8988T (cell line): ENCODE measurements at places on chromosomes 2 and 18.

GRCh38 chr2:165173215-165173614 is 30.6 kb downstream of the SCN3A start:
- DNase-seq: no peak

DNA sequence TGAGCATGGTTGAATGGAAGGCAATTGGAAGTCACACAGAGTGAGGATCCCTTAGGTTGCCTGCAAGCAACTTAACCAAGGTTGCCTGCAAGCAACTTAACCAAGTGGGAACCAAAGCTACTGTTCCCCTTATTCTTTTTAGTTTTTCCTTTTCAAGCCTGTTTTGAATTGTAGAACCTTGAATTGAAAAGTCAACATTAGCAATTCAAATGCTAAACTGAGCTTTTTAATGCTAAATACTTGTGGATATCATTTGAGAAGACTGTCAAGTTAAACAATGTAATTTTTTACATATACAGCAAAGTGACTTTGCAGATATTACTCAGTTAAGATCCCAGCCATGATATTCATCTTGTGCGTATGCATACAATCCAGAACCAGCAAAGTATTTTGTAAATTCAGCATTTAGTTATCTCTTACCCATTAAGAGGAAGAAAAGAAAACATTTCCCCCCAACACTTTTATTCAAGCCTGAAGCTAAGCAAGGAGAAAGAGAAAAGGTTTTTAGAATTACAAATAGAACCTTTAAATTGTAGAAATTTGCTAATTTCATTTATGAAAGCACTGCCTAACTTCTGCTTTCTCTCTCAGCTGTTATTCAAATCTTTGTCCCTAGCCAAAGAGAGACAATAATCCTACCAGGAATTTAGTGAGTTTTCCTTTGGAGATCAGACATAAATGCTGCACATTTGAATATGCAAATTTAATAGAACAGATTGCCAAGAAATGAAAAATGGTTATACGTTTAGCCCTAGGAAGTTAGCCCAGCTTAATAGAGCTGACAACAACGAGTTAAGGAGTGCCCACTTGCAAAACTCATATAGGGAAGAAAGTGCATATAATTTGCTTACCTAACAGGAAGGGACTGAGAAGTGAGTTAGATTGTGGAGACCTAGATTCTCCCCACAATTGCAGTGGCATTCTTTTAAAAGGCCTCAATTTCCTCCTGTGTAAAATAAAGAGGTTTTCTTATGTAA is 643.2 kb upstream of the PIK3C3 start:
- no peak for DNase-seq

DNA sequence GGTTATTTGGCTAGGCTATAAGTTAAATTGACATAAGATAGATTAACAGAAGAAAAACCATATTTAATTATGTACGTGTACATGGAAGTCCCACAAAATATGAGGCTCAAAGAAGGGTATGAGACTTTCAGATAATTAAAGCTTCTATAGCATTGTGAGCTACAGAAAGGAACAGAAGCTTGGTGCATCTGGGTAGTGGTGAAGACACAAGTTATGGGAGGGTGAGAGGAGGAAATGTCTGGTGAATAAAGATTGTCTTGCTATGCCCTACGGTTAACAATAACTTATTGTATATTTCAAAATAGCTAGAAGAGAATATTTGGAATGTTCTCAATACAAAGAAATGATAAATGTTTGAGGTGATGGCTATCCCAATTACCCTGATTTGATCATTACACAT is 6.8 kb upstream of the FAM124B start:
- no peak for DNase-seq

DNA sequence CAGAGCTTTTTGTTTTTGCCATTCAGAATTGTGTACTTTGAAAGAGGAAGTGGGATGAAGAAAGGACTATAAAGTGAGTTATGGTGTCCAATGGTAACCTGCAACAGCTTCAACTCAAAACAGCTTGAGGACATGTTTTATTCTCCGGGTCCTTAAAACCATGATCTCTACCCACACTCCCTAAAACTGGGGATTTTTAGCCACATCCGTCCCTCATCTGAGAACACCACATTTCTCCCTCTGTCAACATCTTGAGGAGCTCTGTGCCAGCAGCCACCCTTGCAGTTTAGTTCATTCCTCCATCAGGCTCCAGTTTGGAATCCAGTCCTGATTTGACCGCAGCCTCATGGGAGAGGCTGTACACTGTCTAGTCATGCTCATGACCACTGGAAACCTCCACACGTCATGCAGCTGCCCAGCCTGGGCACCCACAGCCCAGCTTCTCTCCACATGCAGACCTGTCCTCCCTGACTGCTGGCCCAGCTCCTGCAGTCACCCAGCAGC is 62.6 kb downstream of the C18orf63 start:
- no peak for DNase-seq

DNA sequence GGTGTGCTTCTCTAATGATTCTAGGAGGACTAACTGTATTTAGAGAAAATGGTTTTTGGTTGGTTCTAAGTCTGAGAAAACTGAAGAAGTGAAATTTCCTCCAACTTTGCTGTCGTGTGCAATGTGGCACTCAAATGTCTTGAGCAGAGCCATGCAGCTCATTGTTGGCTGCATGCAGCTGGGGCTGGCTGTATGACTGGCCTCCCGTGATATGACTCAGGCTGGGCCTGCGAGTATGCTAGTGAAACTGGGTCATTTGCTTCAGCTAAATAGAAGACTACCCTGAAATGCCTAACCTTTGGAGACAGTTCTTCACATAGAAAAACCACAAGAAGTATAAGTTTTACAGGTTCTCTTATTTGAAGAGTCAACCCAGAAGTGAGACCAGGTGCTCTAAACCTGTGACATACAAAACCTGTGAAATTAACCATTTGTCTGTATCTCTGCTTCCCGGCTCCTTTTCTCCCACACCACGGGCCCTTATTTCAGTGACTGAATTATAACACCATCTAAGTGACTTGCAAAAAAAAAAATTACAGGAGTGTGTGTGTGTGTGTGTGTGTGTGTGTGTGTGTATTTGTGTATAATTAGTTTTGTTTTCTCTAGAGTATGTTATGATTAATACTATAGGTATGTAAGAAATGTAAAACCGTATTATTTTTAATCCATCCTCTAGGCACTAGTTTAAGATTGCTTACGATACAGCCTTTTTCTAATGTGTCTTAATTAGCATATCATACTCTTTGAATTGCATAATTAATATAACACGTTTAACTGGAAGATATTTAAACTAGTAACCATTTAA is 15.9 kb downstream of the POLI start:
- DNase-seq: no peak

DNA sequence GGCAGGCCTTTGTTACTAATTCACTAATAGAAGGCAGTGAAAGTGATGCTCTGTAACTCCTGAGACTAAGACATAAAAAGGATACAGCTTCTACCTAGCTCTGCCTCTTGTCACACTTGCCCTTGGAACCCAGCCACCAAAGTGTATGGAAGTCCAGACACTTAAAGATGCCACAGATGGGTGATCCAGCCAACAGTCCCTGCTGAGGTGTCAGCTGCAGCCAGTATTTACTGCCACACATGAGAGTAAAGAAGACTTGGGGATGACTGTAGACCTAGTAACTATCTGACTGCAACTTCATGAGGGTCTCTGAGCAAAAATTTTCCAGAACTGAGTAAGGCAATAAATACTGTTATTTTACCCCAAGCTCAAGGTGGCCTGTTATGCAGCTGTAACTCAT is 8.8 kb downstream of the IMMT start:
- no peak for DNase-seq

DNA sequence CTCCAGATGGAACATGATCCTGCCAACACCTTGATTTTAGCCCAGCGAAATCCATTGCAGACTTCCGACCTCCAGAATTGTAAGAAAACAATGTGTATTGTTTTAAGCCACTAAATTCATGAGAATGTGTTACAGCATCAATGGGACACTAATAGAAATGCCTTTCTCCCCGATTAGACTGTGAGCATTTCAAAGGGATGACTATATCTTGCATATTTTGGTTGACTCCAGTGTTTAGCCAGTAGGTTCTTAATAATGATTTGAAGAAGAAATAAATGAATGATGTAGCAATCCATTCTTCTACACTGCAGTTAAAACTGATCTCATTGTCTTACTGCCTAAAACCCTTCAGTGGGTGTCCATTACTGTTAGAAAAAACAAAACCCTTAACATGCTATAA is 67.4 kb upstream of the ACVR1C start:
- DNase-seq: no peak

- no peak for DNase-seq
Observed at GRCh38 chr2:215753808-215754207, 259.5 kb downstream of the MREG start.

- peak; percentile 47 for DNase-seq
Observed at GRCh38 chr18:48662011-48662661, 123.3 kb downstream of the CTIF start.
